Neuronal stem cell (in vitro differentiated cells): ENCODE measurements at places on chromosomes 3 and 15.
A peak's percentile ranks its signal among the peaks of the same experiment; 100 is the strongest.

DNA sequence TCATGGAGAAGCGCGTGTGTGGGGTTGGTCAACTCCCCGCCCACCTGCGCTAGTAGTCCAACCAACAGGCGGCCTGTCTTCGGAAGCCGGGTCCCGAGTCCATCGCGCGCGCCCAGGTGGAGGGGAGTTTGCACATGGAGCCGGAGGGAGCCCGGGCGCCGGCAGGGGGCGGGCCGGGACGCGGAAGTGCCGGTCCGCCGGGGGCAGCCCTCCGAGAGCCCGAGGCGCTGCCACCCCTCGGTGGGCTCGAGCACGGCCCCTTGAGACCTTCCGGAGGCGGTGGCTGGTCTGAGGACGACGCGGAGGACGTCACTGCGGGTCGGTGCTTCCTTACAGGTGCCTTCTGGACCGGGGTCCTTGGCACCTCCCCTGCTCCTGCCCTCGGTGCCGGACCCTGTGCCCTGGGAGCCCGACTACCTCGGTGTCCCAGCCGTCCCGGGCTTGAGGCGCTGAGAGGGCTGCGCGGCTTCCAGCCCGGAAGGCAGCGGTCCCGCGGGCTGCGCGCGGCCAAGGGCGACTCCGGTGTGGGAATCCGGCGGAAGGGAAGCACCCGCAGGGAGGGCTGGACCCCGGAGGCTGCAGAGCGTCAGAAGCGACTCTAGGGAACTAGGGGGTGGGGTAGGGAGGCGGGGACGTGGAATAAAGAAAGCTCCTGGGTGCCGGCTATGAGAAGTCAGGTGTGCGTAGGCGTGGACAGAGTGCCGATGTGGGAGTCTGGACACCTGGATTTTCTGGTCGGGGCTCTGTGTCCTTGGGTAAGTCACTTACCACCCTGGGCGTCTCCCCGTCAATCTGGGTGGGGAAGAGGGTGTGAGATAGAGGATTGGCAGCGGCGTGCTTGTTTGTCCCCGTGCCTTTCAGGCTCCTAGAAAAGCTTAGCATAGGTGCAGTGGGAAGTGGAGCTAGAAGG, 212.3 kb downstream of the FGF12 start:
- peak; percentile 39 for DNase-seq

GRCh38 chr3:53719796-53720195, 126.4 kb downstream of the CHDH start:
- no peak for DNase-seq

DNA sequence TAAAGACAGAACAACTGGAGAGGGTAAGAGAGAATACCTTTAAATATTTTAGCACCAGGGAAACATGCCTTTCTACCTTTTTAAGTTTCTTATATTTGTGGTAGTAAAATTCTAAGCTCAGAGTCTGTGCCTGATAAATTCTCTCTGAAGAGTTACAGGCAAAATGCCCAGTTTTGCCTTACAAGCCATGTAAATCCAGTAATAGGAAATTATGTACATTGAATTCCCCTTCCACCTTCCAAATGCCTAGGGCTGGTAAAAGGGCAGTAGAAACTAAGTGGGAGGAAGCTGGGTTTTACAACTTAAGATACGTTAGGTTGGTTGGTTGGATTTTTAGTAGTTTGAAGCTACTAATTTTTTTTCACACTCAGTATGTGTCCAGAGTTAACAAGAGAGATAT, 43.1 kb upstream of the TP63 start:
- DNase-seq: no peak

DNA sequence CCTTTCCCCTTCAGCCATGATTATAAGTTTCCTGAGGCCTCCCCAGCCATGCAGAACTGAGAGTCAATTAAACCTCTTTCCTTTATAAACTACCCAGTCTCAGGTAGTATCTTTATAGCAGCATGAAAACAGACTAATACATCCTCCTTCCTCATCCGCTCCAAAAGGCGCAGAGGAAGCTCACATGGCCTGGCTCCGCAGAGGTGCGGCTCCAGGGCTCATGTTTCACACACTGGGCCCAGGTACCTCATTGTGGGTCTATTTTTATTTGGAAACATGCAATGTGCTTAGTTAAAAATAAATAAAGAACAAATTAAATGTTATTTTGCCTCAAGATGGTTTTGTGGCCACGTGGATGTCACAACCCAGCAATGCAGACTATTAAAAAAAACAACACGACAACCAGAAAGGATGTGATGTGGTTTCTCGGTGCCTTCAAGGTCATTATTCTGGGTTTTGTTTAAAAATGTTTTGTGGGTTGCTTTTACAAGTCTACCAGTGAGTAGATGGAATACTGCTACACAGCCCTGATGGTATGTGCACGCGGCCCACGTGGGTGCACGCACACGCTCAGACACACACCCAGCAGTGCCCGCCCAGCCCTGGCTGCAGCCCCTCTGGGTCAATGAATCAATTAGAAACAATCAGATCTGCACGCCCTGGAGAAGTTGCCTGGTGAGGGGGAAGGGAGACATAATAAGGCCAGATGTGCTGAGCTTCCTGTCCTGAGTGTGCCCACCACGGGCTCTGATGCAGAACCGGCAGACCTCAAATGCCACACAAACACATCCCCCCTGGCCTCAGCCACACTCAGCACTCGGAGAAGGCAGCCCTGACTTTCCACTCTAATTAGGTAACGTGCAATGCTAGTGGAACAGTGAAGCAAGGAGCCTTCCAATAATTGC, 140.1 kb downstream of the ADAMTS17 start:
- DNase-seq: no peak

DNA sequence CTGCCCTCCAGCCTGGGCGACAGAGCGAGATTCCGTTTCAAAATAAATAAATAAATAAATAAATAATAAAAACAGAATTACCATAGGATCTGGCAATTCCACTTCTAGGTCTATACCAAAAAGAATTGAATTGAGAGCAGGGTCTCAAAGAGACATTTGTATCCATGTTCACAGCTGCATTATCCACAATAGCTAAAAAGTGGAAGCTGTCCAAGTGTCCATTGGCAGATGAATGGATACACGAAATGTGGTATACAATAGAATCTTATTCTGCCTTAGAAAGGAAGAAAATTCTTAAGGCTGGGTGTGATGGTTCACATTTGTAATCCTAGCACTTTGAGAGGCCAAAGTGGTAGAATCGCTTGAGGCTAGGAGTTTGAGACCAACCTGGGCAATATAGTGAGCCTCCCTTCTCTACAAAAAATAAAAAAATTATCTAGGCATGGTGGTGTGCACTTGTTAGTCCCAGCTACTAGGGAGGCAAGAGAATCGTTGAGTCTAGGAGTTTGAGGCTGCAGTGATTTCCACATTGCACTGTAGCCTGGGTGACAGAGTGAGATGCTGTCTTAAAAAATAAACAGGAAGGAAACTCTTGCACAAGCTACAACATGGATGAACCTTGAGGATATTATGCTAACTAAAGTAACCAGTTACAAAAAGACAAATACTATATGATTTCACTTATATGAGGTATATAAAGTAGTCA, 24.2 kb downstream of the PFKFB4 start:
- DNase-seq: no peak

GRCh38 chr15:99438691-99439523, 126.9 kb upstream of the MEF2A start:
- DNase-seq: no peak

- peak; percentile 58 for DNase-seq
Observed at GRCh38 chr3:2099028-2099671, 484 bp downstream of the CNTN4 start.

- no peak for DNase-seq
Observed at GRCh38 chr15:40853241-40853890, 9.5 kb downstream of the SPINT1 start.

GRCh38 chr3:129745253-129745652, 138.8 kb upstream of the PLXND1 start:
- DNase-seq: no peak

DNA sequence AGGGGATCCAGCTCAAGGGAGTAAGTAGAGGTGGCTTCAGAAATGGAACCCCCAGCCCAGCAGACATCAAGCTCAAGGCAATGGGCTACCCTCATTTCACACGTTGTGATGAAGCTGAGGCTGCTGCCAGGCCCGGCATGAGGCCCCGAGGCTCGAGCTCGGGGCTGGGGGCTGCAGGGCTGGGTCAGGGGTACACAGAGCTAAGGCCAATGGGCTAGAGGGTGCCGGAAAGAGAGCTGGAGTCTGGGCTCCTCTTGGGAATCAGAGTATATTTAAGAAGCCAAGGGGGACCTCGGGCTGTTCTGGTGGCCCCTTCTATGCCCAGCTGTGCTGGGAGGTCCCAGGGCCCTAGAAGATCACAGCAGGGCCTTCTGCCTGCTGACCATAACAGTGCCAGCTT, 7.4 kb downstream of the PRSS50 start:
- no peak for DNase-seq

DNA sequence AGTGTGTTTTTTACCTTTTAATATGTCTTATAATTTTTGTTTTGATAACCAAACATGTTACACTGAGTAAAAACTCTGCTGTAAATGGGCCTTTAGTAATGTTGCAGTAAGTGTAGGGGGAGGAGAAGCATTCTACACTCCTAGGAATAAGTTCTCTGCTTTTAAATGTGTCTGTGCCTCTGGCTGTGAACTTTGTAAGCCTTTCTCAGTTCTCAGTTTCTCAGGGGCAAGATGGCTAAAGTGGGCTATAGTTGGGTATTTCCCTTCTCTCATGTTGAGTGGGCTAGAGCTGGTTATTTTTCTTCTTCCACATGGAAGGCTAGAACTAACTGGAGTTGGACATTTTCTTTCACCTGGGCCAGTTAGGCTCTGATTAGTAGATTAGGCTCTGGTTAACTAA, 75.3 kb upstream of the NUDT16 start:
- DNase-seq: no peak

- DNase-seq: peak; percentile 36
Observed at GRCh38 chr15:39125904-39126303, 455.0 kb upstream of the THBS1 start.

GRCh38 chr15:40317580-40317979, 5.9 kb upstream of the INAFM2 start:
- DNase-seq: no peak

- DNase-seq: no peak
Observed at GRCh38 chr15:92146511-92147150, 247.1 kb upstream of the ST8SIA2 start.

DNA sequence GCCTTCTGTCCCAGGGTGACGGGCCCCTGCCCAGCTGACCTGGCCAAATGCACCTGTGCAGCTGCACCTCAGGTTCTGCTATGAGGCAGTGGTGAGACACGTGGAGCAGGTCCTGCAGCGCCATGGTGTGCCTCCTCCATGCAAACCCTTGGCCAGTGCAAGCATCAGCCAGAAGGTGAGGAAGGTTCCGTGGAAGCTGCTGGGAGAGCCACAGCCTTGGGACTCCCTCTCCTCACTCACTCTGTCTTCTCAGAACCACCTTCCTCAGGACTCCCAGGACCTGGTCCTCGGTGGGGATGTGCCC, 31.6 kb downstream of the PTPN23 start:
- no peak for DNase-seq

- no peak for DNase-seq
Observed at GRCh38 chr15:36694574-36694973, 115.1 kb downstream of the CDIN1 start.
